ENCODE measurements at places on chromosomes 16 and 17. TPM values are rescaled to one million over a fixed set of nuclear protein-coding genes. Genes with fewer than 3 reads are reported as not detected.

DNA sequence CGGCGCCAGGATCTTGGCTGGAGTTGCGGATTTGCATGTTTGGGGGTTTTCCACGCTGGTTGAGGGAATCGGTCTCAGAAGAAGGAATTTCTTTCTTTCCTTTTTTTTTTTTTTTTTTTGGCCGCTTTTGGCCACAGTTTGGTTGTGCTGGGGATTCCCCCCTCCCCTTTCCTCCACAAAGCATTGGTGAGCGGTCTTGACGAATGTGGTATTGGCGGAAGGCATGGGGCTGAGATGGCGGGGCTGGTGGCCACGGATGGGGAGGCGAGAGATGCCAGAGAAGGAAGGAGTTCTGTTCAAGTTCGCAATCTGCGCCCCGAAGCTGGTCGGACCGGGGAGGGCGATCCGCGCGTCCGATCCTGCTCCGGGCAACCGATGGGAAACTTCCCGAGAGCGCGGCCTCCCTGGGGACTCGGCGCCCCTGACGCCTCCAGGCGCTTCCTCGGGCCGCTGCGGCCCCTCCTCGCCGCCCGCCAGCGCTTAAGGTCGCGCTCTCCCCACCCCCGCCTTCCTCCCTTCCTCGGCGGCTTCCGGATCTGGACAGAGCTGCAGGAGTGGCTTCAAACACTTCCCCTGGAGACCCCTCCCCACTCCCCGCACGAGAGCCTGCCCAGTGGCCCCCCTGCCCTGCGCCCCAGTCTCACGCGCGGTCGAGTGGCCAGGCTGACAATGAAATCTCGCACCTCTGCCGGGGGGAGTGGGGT, 43.2 kb downstream of the RAI1 start:
- peak overlapping the region; percentile 63 for H3K4me3 ChIP-seq
- H3K27ac ChIP-seq: peak overlapping the region; percentile 31
- peaks cover 46% of the 10 kb centered on the region for H3K4me1 ChIP-seq

- H3K27me3 ChIP-seq: no peaks in the 10 kb centered on the region
- H3K27ac ChIP-seq: no peak overlapping the region
- DNase-seq: no peak
- H3K4me3 ChIP-seq: no peak overlapping the region
- no peaks in the 10 kb centered on the region for H3K36me3 ChIP-seq
- H3K4me1 ChIP-seq: no peaks in the 10 kb centered on the region
Observed at GRCh38 chr16:23823475-23824384, 12.1 kb upstream of the PRKCB start.

- H3K36me3 ChIP-seq: no peaks in the 10 kb centered on the region
- peak; percentile 52 for DNase-seq
- H3K4me1 ChIP-seq: peaks cover 10% of the 10 kb centered on the region
- H3K27ac ChIP-seq: no peak overlapping the region
- no peak overlapping the region for H3K4me3 ChIP-seq
Observed at GRCh38 chr17:5545051-5545987, 39.0 kb downstream of the NLRP1 start.

DNA sequence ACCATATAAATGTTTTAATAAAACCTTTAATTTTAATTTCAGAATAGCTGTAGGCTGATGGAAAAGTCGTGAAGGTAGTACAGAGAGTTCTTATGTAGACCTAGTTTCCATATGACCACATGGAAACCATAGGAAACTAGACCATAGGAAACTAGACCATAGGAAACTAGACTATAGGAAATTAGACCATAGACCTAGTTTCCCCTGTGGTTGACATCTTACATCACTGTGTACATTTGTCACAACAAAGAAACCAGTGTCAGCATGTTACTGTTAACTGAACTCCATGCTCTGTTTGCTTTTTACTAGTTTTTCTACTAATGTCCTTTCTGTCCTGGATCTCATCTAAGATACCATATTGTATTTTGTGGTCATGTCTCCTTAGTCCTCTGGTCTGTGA, 14.6 kb downstream of the NUDT7 start:
- no peaks in the 10 kb centered on the region for H3K36me3 ChIP-seq
- H3K4me1 ChIP-seq: peaks cover 7% of the 10 kb centered on the region
- no peak overlapping the region for H3K4me3 ChIP-seq
- no peaks in the 10 kb centered on the region for H3K27me3 ChIP-seq

DNA sequence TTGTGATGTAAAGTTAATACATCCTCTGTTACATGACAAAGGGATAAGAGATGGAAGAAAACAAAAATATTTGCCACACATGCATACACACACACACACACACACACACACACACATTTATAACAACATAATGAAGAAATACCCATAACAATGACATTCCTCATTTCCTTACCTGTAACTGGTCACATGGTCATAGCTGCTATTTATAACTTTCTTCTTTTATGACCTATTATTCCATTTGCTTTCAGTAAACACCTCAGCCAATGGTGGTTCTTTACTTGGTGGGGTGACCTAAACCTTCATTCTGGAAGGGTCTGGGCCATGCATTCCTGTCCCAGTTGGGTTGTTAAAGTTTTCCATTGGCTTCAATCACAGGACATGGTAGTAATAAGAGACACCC, 5.3 kb downstream of the MT2A start:
- DNase-seq: no peak
- no peaks in the 10 kb centered on the region for H3K36me3 ChIP-seq
- peak overlapping the region; percentile 63 for H3K27ac ChIP-seq
- no peaks in the 10 kb centered on the region for H3K27me3 ChIP-seq

The SLC52A1 gene
- total RNA-seq: not detected

Data from astrocyte (in vitro differentiated cells and primary cell).